ENCODE measurements at places on chromosomes 6 and 20.

- no peak for DNase-seq
Measured at GRCh38 chr6:138963531-138963930, 24.5 kb downstream of the REPS1 start.

DNA sequence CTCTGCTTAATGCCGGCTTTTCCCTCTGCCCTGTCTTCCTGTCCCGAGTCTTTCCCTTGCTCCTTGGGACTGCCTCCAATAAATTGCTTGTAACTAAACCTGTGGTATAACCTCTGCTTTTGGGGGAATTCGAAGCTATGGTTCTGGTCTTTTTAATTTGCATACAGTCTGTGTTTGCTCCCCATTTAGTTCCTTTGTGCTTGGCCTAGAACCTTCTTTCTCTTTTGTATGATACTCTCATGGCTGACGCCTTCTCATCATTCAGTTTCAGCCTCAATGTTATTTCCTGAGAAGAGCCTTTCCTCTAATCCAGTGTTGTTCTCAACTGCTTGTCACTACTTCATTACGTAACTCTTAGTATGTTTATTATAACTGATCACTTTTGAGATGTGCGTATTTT is 248.0 kb downstream of the PHF3 start:
- DNase-seq = no peak

- DNase-seq = no peak
Measured at GRCh38 chr20:35007413-35007812, 51.7 kb downstream of the MYH7B start.

DNA sequence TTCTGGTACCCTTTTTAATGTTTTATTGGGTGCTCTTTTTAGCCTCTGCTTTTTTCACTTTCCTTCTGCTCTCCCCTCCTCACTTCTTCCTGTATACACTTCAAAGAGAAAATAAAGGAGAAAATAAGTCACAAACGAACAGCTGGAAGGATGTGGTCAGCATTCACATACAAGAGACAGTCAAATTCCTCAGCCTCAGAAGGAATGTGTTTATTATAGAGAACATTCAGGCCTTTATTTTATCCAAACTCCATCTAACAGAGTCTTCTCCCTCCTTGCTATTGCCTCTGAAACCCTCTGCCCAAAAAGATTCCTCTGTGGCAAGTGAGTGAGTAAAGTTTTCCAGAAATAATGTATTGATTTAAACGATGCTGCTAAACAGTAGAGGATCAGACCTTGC is 490.4 kb downstream of the FRK start:
- DNase-seq = no peak

GRCh38 chr20:40486297-40486696 is 202.7 kb downstream of the MAFB start:
- DNase-seq = no peak

- peak; percentile 93 for DNase-seq
Measured at GRCh38 chr20:40689943-40690835, 1.2 kb upstream of the MAFB start.

- DNase-seq = peak; percentile 16
Measured at GRCh38 chr20:55977690-55978459, 27.4 kb downstream of the CBLN4 start.

- DNase-seq = peak; percentile 95
Measured at GRCh38 chr6:32190054-32190851, at the start of gene PBX2. Gene PBX2 (minus strand): TSS chr6:32190202. CDS start chr6:32189915, 287 bp downstream.

DNA sequence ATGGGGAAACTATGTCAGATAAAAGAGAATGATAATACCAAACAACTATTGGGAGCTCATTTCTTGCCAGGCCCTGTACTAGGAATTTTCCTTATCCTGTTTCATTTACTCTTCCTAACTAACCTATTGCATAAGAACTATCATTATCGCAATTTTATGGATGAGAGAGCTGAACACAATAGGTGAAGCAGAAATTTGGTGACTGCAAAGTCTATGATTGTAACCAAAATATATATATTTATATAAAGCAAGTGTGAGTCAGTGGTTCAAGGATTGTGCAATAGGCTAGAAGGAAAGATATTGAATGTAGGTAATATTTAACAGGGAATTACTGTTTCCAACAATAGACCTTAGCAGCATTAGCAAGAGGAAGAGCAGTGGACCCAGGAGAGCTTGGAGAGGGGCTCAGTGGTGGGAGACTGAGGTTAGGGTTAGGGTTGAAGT is 181.1 kb upstream of the TENT5A start:
- DNase-seq = no peak

GRCh38 chr20:3283222-3283820 is 44.3 kb upstream of the SLC4A11 start:
- no peak for DNase-seq

DNA sequence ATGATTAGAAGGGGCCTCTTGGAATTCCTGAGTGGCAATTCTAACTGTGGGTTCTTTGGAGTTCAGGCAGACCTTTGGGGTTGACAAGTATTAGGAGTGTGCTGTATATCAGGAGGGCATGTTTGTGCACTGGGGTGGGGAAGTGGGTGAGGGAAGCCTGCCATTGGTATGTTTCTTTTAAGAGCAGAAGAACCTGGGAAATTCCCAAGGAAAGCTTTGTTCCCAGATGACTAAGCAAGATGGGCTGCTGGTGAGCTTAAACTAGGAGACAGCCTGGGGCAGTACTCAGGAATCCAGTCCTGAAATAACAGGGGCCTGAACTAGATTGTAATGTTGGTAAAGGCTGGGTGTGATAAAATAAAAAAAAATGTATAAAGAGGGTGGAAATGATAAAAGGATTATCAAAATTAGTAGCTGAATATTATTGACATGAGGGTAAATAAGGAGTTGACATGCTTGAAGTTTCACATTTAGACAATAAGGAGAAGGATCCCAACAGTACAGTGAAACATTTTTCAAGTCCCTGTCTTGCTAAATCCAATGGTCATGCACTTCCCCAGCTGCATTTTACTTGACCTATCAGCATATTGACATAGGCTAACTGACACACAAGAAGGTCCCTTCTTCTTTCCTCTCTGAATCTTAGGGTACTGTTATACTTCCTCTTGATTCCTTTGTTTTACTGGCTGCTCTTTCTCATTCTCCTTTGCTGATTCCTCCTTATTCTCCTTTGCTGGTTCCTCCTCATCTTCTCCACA is 18.4 kb upstream of the IFNGR1 start:
- no peak for DNase-seq

GRCh38 chr6:20719980-20720379 is 185.7 kb downstream of the CDKAL1 start:
- DNase-seq = no peak

GRCh38 chr20:25276533-25277050 is 28.7 kb downstream of the PYGB start:
- DNase-seq = no peak

DNA sequence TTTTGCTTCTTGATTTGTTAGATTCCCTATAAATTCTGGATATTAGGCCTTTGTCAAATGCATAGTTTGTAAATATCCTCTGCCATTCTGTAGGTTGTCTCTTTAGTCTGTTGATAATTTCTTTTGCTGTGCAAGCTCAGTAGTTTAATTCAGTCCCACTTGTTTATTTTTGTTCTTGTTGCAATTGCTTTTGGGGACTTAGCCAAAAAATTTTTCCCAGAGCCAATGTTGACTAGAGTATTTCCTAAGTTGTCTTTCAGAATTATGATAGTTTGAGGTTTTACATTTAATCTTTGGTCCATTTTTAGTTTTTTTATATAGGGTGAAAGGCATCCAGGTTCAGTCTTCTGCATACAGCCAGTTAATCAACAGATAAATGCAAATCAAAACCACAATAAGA is 96.0 kb downstream of the PRKN start:
- no peak for DNase-seq
